ENCODE measurements at places on chromosomes 3 and 15. TPM values are rescaled to one million over a fixed set of nuclear protein-coding genes. Genes with fewer than 3 reads are reported as not detected.

Gene RPP14
- 18.6 TPM for total RNA-seq

Gene ISL2
- 0.04 TPM for total RNA-seq

Gene DLEC1
- 0.22 TPM for total RNA-seq

Gene CCDC54
- not detected for total RNA-seq

Gene ALDH1A2
- total RNA-seq, result 24.7 TPM

Gene SLC24A1
- total RNA-seq, result 5.5 TPM

Gene SLC28A1
- total RNA-seq, result 0.35 TPM

Gene ADAMTS9
- 97.4 TPM for total RNA-seq

Gene TMEM212
- total RNA-seq, result 0.09 TPM

Gene MUC20
- 0.66 TPM for total RNA-seq

Gene MST1R
- total RNA-seq, result 1.2 TPM

Gene GOLGA6B
- not detected for total RNA-seq

Gene SCG5
- 20.0 TPM for total RNA-seq

Gene REC114
- not detected for total RNA-seq

Gene CCDC9B
- 5.3 TPM for total RNA-seq

Gene SORD
- 8.7 TPM for total RNA-seq

DNA sequence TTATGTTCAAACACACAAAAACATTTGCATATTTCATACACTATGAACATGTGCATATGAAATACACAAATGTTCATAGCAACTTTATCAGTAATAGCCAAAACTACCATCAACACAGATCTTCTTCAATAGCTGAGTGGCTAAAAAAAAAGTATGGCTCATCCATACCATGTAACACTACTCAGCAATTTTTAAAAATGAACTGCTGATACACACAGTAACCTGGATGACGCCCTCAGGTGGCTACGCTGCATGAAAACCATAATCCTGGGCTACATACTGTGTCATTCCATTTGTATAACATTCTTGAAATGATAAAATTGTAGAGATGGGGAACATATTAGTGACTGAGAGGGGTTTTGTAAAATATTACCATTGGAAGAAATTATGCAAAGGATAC, 243.6 kb downstream of the MAGI1 start:
- no peak overlapping the region for H3K27ac ChIP-seq
- no peaks in the 10 kb centered on the region for H3K4me1 ChIP-seq
- no peak for DNase-seq
- H3K36me3 ChIP-seq, result no peaks in the 10 kb centered on the region

DNA sequence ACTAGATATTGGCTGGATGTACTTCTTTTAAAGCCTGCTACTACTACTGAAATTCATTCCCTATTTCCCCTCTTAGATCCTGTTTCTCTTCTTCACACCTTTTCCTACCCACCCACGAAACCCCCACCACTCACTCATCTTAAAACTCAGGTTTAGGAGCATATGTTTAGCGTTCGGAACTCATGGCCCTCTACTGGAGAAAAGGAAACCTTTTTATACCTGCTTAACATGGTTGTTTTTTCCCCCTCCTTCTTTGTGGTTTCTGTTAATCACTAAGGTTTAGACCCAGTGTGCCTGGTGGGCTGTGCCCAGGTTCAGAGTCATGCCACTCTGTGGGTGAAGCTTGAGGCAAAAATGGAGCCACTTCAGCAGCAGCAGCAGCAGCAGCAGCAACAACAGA, 2.6 kb downstream of the ARID3B start:
- H3K4me3 ChIP-seq, result no peak overlapping the region
- no peak for DNase-seq
- no peaks in the 10 kb centered on the region for H3K27me3 ChIP-seq
- peaks cover 2% of the 10 kb centered on the region for H3K36me3 ChIP-seq
- no peak overlapping the region for H3K27ac ChIP-seq

GRCh38 chr15:45402955-45403877, 24.9 kb upstream of the GATM start:
- peaks cover 11% of the 10 kb centered on the region for H3K36me3 ChIP-seq
- H3K27me3 ChIP-seq, result no peaks in the 10 kb centered on the region
- peak; percentile 35 for DNase-seq
- H3K4me1 ChIP-seq, result peaks cover 5% of the 10 kb centered on the region
- peak overlapping the region; percentile 90 for H3K27ac ChIP-seq

- H3K4me1 ChIP-seq, result peaks cover 3% of the 10 kb centered on the region
- H3K36me3 ChIP-seq, result no peaks in the 10 kb centered on the region
- H3K27ac ChIP-seq, result no peak overlapping the region
Measured at GRCh38 chr3:146139586-146140110, 21.3 kb downstream of the PLOD2 start.

DNA sequence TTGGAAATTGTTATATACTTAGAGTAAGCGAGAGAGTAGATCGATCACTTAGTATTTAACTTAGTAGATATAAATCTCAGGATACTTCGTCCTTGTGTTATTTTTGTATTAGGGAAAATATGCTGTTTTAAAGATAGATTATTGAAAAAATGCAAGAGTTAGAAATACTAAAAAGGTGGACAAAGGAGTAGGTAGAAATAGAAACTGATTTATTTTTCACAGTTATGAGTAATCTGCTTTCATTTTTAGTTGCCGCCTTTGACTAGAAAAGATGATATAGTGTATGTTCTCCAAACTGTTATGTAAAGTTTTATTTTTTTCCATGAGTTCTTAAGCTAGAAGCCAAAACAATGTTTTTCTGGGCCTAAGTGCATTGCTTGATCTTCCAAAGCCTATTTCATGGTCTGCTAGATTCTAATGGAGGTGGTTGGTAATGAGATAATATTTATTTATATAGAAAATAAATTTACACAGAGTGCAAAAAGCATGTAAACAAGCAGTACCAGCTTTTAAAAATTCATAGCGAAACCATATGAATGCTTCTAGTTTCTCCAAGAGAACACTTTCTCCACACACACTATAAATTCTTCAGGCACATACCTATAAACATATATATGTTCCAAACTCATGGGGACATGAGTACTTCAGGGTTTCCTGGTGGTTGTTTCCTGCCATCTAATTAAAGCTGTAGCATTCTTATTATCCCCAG, 61.1 kb downstream of the DIPK2A start:
- no peaks in the 10 kb centered on the region for H3K4me1 ChIP-seq
- no peak overlapping the region for H3K4me3 ChIP-seq
- no peak overlapping the region for H3K27ac ChIP-seq
- no peaks in the 10 kb centered on the region for H3K27me3 ChIP-seq

- DNase-seq, result peak; percentile 84
- peaks cover 43% of the 10 kb centered on the region for H3K4me1 ChIP-seq
- H3K27ac ChIP-seq, result peak overlapping the region; percentile 97
Measured at GRCh38 chr3:187743195-187744141, 1.8 kb downstream of the BCL6 start.

GRCh38 chr15:67150023-67150860, 84.8 kb downstream of the SMAD3 start:
- no peaks in the 10 kb centered on the region for H3K27me3 ChIP-seq
- no peak overlapping the region for H3K4me3 ChIP-seq
- peaks cover 5% of the 10 kb centered on the region for H3K36me3 ChIP-seq
- H3K27ac ChIP-seq, result peak overlapping the region; percentile 45

- H3K27me3 ChIP-seq, result no peaks in the 10 kb centered on the region
- no peak for DNase-seq
- peaks cover 15% of the 10 kb centered on the region for H3K4me1 ChIP-seq
- H3K27ac ChIP-seq, result no peak overlapping the region
Measured at GRCh38 chr3:124758851-124759635, 28.8 kb downstream of the UMPS start.

GRCh38 chr15:81785679-81786078, 260.1 kb downstream of the MEX3B start:
- H3K36me3 ChIP-seq, result no peaks in the 10 kb centered on the region
- no peaks in the 10 kb centered on the region for H3K27me3 ChIP-seq
- no peak for DNase-seq
- peaks cover 6% of the 10 kb centered on the region for H3K4me1 ChIP-seq

- H3K4me3 ChIP-seq, result no peak overlapping the region
- no peak overlapping the region for H3K27ac ChIP-seq
- H3K27me3 ChIP-seq, result peaks cover 2% of the 10 kb centered on the region
- no peaks in the 10 kb centered on the region for H3K36me3 ChIP-seq
Measured at GRCh38 chr15:77023576-77024272, 28.8 kb downstream of the PSTPIP1 start.

- no peak overlapping the region for H3K4me3 ChIP-seq
- peaks cover 2% of the 10 kb centered on the region for H3K27me3 ChIP-seq
- H3K27ac ChIP-seq, result peak overlapping the region; percentile 53
- H3K4me1 ChIP-seq, result peaks cover 36% of the 10 kb centered on the region
- DNase-seq, result no peak
- no peaks in the 10 kb centered on the region for H3K36me3 ChIP-seq
Measured at GRCh38 chr15:101450403-101451265, 38.9 kb downstream of the PCSK6 start.

GRCh38 chr3:31482493-31483200, 50.1 kb upstream of the STT3B start:
- no peak for DNase-seq
- no peaks in the 10 kb centered on the region for H3K27me3 ChIP-seq
- H3K4me3 ChIP-seq, result no peak overlapping the region
- H3K36me3 ChIP-seq, result no peaks in the 10 kb centered on the region
- no peaks in the 10 kb centered on the region for H3K4me1 ChIP-seq

GRCh38 chr15:26438718-26439117, 334.1 kb downstream of the GABRB3 start:
- H3K27ac ChIP-seq, result no peak overlapping the region
- no peaks in the 10 kb centered on the region for H3K36me3 ChIP-seq
- no peaks in the 10 kb centered on the region for H3K27me3 ChIP-seq
- H3K4me3 ChIP-seq, result no peak overlapping the region
- DNase-seq, result no peak

GRCh38 chr15:75672646-75673425, 25.1 kb downstream of the SNX33 start:
- H3K27me3 ChIP-seq, result no peaks in the 10 kb centered on the region
- H3K4me1 ChIP-seq, result peaks cover 83% of the 10 kb centered on the region
- DNase-seq, result peak; percentile 92
- H3K27ac ChIP-seq, result peak overlapping the region; percentile 83
- no peak overlapping the region for H3K4me3 ChIP-seq
- H3K36me3 ChIP-seq, result peaks cover 30% of the 10 kb centered on the region

GRCh38 chr15:40471105-40471807, 472 bp downstream of the CHST14 start:
- H3K36me3 ChIP-seq, result peaks cover 15% of the 10 kb centered on the region
- no peaks in the 10 kb centered on the region for H3K27me3 ChIP-seq
- H3K4me3 ChIP-seq, result peak overlapping the region; percentile 85
- H3K27ac ChIP-seq, result peak overlapping the region; percentile 69
- DNase-seq, result peak; percentile 70
- peaks cover 22% of the 10 kb centered on the region for H3K4me1 ChIP-seq

DNA sequence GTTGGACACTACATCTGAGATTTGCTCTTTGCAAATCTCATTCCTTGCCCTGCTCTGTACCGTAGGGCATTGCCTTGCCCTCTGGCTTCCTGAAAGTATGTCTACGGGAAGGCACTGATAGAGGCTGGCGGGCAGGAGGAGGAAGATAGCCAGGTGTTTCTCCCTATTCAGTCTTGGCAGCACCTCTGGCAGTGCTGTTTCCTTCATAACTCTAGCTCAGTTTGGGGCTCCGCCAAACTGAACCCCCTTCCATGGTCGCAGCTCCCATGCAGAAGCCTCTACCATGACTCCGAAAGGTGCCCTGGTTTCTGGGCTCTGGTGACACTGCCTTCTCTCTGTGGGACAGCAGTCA, 122.3 kb upstream of the PRR20G start:
- H3K4me3 ChIP-seq, result no peak overlapping the region
- H3K27ac ChIP-seq, result no peak overlapping the region
- DNase-seq, result no peak
- no peaks in the 10 kb centered on the region for H3K36me3 ChIP-seq

- peaks cover 7% of the 10 kb centered on the region for H3K4me1 ChIP-seq
- DNase-seq, result peak; percentile 25
- H3K4me3 ChIP-seq, result no peak overlapping the region
- H3K27me3 ChIP-seq, result no peaks in the 10 kb centered on the region
- H3K27ac ChIP-seq, result no peak overlapping the region
- H3K36me3 ChIP-seq, result peaks cover 4% of the 10 kb centered on the region
Measured at GRCh38 chr3:62238003-62238402, 135.3 kb downstream of the FEZF2 start.

Data from muscle of leg (tissue), 16 donors.